Frontal cortex (tissue), 4 donors: ENCODE measurements at places on chromosomes 11 and 22.

DNA sequence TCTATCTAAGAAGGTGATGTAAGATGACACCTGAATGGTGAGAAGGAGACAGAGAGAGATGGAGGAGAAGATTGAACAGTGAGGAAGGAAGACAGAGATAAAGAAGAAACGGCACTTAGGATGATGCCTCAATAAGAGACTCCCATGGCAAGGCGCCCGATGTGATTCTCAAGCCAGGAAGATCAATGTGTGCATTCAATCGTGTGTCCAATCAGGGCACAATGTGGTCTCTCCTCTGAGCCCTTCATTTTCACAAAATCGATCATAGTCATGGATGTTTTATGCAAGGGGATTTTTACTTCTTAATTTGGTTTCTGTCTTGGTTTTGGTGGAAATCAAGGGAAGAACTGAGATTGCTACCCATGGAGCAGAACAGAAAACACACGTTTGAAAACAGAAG, 19.9 kb upstream of the TMPRSS13 start:
- DNase-seq: no peak

DNA sequence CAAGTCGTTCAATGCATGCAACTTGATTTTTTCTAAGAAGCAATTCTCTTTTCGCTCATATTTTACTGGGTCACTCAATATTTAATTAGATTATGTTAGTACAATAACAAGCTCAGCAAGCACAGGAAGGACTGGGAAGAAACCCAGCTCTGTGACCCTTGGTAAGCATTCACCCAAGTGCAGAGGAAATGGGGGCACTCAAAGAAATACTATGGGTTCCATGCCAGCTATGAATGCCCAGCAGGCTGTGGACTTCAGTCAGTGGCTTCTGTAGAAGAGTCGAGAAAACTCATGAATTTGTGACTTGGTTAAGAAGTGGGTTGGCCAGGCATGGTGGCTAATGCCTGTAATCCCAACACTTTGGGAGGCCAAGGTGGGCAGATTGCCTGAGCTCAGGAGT, 123.6 kb downstream of the GALNT18 start:
- DNase-seq: no peak

DNA sequence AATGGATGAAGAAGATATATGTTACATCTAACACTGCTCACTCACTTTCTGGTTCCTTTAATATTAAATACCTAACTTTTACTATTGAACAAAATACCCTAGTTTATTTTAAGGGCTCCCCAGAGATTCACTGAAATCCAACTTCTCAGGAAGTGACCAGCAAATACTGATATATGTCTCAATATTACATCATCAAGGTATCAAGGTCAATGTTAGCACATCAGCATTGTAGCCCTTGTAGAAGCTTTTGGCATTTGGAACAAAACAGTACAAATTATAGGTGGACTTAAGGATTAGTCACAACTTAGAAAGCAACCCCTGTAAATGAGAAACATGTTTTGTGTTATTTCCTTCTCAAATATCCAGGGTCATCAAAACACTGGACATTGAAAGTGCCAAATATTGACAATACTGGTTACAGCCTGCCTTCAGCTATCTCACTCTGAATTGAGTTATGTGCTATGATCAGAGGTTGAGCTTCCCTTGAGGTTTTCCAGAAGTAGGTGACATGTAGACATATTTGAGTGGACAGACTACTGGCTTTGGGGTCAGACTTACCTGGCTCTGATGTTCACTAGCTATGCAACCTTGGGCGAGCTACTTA, 1.9 kb upstream of the ATL3 start:
- no peak for DNase-seq

- no peak for DNase-seq
Measured at GRCh38 chr22:22092974-22093373, 110.4 kb upstream of the TOP3B start.

- DNase-seq: no peak
Measured at GRCh38 chr22:40673017-40673416, 6.3 kb upstream of the MCHR1 start.

DNA sequence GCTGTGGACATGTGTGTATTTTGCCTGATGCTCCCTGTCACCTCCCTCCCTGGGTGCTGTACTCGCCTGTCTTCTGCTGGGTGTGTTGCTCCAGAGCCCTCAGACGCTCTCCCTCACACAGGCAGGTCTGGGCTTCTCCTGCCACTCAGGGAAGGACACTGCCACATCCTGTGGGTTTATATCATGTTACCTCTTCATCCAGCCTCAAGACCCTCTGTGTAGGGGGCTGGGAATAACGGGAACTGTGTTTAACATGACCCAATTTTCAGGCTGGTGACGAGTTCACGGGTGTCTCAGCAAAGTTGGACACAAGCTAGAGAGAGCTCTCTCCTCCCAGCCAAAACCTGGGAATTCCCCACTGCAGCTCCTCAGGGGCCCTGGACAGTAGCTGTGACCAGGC, 24.6 kb downstream of the MYBPC3 start:
- DNase-seq: no peak

GRCh38 chr22:21451545-21452520, 15.4 kb upstream of the TMEM191C start:
- DNase-seq: no peak

- no peak for DNase-seq
Measured at GRCh38 chr11:103024086-103024485, 67.9 kb downstream of the DCUN1D5 start.

GRCh38 chr22:39169797-39170466, 17.5 kb upstream of the CBX7 start:
- no peak for DNase-seq

DNA sequence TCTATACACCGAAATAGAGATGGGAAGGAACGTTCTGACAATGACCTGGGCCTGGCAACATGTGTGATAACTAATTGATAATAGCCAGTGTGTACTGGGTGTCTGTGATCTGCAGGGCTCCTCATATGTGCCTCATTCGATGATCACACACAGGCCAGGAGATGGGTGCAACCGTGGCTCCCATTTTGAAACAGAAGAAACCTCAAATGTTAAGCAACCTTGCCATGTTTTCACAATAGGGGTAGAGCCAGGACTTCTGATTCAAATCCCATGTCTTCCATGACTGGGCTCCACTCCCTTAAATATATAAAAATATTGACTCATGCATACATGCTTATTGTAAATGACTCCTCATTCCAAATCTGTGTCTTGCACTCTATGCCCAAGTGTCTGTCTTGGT, 11.1 kb downstream of the APOL3 start:
- DNase-seq: no peak

- no peak for DNase-seq
Measured at GRCh38 chr11:81022057-81022456, 1581.2 kb upstream of the TENM4 start.

GRCh38 chr11:35260342-35260985, 121.5 kb downstream of the CD44 start:
- no peak for DNase-seq

DNA sequence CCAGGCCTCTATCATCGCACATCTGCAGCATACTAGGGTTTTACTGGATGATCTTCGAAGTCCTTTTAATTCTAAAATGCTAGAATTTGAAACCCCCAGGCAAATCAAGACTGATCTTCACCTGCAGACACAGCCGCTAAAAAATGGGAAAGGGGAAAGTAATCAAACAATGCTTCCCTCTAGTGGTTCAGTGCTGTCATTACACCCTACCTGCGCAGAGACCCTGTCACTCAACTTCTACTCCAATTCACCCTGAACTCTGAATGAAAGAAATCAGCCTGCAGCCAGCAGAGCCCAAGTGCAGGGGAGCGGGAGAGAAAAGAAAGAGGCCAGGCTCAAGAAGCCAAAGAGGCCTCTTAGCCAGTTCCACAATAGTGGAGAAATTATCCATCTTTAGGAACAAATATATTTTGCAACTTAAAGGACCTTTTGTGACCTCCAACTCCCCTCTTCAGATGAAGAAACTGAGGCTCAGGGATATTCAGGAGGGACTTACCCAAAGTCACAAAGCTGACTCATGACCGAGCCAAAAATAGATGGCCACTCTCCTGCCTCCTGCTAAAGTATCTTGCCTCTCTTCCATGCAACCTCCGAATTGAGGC, 33.0 kb downstream of the SERGEF start:
- DNase-seq: peak; percentile 36

- no peak for DNase-seq
Measured at GRCh38 chr22:20130319-20130718, 1.3 kb upstream of the ZDHHC8 start.

DNA sequence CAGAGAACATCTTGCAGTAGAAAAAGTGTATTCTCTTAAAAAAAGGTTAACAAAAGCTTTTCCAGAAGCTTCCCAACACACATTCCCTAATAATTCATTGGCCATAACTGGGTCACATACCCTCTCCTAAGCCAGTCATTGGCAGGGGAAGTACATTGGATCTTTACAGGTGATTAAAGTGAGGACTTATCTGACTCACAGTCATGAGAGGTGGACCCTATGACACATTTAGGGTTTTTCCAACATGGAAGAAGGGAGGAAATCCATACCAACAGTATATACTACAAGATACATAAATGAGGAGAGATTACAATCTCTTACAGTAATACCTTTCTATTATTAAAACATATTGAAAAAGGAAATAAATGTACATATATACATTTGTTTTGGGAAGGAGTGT, 72.2 kb downstream of the CCDC73 start:
- no peak for DNase-seq

DNA sequence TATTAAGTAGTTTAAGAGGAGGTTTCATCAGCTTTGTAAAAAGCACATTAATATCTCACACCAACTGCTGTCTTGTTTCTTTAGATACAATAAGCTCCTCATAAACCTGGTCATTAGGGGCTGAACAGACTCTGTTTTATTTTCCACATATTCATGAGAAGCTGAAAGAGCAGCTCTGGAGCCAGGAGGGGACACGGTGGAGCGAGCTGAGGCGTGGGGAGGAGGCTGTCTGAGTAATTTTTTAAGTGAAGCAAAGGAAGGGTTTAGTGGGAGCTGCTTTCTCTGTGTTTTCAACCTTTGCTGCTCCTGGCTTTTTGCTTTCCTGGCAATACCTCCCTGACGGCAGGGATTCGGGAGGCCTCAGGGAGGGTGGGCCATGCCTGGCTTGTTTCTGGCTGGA, 67.0 kb upstream of the EIF3D start:
- DNase-seq: no peak
